ENCODE measurements at places on chromosomes 2 and 18.

DNA sequence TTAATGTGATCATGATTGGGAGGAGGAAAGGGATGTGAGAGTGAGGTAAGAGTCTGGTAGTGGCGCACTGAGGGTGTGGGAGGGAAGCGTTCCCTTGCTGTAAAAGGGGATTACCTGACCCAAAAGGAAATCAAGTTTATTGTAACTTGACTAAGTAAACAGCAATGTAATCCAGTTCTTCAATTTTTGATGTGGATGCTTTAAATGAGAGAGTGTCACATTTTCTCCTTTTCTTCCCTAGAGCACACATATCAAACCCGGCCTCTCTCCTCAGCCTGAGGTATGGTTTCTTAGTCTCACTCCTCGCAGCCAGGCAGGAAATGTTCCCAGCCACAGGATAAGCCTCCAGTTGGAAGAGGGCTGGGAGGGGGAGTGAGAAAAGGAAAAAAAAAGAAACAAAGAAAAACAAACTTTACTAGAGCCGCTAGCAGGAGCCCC lies 688 bp upstream of the ARHGAP28 start:
- DNase-seq, result no peak

DNA sequence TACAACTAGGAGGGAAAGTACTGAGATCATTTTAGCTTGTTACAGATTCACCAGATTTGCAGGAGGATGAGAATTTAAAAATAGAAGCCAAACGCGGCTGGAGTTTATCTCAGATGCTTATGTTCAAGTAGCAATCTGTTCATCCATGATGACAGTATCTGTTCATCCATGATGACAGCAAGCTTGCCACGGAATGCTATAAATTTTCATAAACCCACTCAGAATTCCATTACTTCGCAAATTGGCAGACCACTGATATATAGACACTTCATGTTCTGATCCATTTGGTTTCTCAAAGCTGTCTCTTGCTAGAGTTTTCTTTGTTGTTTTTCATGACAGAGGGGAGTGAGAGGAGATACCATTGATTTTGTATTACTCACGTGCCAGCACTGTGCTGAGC lies 84.2 kb downstream of the GAREM1 start:
- DNase-seq, result no peak

GRCh38 chr2:210445116-210445707 lies 31.3 kb downstream of the LANCL1 start:
- DNase-seq, result no peak

GRCh38 chr2:9715238-9715637 lies 84.4 kb upstream of the YWHAQ start:
- DNase-seq, result no peak

GRCh38 chr2:118878531-118879149 lies 31.2 kb upstream of the EN1 start:
- no peak for DNase-seq

- no peak for DNase-seq
Observed at GRCh38 chr2:15066138-15066537, 433.6 kb downstream of the LRATD1 start.

DNA sequence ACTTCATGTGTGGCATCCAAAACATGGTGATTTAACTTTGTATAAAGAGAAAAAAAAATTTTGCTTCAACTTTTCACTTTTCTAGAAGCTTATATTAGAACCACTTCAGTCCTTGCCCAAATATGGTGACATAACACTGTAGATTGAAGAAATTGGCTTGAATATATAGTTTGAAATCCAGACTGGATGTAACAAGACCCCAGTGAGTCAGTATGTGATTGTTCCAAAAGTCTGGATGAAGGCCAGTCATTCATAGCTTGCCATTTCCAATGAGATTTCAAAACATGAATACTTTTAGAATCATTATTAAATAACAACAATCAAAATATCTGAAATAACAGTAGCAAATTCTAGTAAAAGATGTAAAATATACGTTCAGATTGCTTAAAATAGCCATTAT lies 104.8 kb upstream of the FN1 start:
- DNase-seq, result no peak

DNA sequence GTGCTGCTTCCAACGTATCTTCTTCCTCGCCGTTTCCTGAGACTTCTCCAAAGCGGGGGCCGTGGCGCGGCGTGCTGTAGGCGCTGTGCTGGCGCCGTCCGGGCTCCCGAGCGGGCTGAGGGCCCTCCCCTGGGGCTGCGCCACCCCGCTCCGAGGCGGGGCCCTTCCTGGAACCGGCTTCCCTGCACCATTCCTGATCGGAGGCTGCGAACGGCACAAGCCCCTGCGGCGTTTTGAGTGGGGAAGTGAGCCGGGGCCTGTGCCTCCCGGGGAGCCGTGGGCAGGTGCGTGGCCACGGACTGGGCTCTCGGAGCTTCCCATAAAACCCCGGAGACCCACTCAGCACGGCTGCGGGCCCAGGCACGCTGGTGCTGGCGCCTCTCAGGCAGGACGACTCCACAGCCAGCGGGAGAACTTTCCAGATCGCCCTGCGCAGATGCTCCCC lies 74.7 kb downstream of the PSMG2 start:
- DNase-seq, result no peak

- DNase-seq, result no peak
Observed at GRCh38 chr2:230134496-230135129, 65.9 kb upstream of the SLC16A14 start.

DNA sequence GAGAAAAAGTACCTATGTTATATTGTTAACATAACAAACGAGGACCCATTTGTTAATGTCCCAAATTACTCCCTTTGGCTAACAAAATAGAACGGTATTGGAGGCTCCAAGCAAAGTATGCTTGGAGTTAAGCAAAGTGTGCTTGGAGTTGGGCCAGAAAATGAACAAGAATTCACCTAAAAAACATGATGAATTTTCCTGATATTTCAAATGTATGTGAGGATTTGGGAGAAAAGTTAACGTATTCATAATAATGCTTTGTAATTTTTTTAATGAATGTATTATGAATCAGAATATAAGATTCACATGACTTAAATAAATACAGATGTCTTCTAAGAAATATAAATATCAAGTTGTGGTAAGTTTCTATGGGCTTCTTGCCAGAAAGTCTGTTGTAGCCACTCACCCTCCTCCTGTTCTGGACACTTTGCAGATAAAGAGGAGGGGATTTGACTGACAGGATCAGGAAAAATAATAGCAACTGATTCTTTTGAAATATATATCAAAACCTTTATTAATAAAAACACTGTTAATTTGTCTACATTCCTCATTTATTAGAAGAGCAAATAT lies 423.7 kb upstream of the MMADHC start:
- DNase-seq, result no peak

DNA sequence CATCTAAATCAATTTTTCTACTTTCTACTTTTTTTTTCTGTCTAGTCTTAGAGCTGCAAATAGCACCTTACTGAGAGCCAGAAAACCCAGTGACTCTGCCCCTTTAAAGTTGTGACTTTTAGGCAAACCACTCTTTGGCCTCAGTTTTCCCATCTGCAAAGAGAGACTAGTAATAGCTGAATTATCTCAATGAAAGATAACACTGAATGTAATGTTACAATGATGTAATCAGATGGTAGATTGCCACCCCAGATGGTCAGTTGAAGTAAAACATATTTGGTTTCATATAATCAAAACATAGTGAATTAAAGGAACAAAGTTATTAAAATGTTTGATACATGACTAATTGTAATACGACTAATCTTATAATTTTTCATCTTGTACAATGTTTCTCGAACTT lies 5.0 kb upstream of the APCDD1 start:
- DNase-seq, result no peak

DNA sequence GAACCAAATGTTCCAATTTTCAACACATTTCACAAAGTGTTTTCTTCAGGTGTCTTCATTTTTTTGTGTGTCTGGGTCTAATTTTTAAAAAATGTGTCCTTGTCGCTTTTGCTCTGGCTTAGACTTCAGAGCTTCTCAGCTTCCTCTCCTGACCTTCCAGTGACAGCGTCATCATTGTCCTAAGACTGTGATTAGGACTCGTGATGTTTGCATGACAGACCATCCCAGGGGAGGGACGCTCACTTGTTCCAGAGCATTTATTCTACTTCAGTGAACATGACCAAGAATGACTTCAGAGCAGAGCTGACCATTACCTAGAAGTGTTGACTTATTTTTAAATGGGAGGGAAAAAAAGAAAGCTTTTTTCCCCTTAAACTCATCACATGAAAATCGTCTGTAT lies 591.9 kb downstream of the IRS1 start:
- no peak for DNase-seq

GRCh38 chr2:172297531-172297930 lies 129.9 kb upstream of the ITGA6 start:
- no peak for DNase-seq

- DNase-seq, result no peak
Observed at GRCh38 chr18:62878305-62878704, 163.0 kb downstream of the PHLPP1 start.

DNA sequence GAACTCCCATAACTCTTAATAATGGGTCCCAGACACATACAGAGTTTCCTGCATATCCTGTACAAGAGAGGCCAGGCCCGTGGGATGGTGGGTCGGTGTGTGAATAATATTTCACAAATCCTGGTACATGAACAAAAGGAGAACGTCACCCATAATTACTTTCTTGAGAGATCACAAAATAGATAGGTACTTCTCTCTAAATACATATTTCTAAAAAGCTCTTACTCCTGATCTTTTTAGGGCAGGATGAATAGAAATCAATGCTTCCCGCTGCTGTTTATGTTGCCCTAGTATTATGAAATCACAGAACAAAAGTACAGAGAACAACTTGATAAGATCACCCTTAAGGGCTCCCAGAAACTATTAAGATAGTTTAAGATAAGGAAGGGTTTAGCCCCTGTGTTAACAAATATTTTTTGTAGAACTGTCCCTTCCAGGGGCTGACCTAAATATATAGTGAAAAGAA lies 5.4 kb downstream of the IRS1 start:
- peak; percentile 34 for DNase-seq

- no peak for DNase-seq
Observed at GRCh38 chr2:118945881-118946280, 3.9 kb downstream of the MARCO start.

DNA sequence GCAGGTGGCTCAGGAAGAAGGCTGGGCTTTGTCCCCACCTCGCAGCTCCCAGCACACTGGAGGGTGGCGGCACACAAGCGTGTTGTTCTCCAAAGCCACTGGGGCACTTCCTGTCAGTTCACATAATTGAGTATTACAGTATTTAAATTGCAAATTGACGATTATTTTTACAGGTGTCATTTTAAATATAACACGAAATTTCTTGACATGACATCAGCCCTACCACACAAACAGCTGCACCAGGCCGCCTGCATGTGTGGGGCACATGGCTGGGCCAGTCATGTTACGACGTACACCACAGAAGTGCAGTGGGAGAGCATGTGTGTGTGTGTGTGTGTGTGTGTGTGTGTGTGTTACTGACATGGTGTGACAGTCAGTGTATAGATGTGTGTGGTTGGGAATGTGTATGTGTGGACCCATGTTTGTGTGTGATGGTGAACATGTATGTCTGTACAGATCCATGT lies 155.6 kb downstream of the TTC32 start:
- no peak for DNase-seq

- DNase-seq, result no peak
Observed at GRCh38 chr2:157946919-157947557, 70.9 kb upstream of the ACVR1 start.

DNA sequence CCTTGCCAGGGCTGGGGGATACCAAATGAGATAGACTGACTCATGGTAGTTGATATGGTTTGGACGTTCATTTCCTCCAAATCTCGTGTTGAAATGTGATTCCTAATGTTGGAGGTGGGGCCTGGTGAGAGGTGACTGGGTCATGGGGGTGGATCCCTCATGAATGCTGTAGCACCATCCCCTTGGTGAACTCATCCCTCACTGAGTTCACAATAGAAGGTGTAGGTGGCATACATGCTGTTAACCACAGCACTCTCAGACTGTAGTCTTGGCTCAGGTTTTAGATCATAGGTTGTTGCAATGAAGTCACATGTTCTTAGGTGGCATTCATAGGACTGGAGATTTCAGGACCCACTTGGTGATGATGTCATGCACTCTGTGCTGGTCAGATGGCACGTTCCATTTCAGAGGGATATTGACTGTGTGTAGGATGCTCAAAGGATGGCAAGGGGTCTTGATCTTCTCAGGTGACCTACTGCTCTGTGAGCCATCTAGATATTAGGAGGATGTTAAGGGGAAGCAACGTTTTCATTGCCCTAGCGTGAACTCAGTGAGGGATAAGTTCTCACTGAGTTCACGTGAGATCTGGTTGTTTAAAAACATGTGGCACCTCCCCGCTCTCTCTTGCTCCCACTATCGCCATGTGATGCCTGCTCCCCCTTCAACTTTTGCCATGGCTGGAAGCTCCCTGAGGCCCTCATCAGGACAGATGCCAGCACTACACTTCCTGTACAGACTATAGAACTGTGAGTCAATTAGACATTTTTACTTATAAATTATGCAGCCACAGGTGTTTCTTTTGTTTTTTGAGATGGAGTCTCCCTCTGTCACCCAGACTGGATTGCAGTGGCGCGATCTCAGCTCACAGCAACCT lies 73.8 kb upstream of the ACAA2 start:
- no peak for DNase-seq

DNA sequence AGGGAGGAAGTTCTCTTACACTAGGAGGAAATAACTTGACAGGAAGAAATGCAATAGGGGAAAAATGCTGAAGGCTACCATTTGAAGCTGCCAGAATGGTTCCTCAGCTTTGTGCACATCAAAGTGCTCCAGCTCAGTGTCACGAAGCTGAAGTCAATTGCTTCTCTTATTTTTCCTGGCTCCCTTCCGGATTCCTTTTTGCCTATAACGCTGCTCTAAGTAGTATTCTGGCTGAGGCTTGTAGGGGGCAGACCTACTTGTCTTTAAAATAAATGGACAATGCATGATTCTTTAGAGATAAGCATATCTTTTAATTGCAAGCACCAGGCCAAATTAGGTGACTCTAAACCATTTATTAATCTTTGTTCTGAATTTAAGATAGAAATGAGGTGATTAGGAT lies 60.3 kb upstream of the SCN1A start:
- no peak for DNase-seq

- DNase-seq, result no peak
Observed at GRCh38 chr2:188569431-188570165, 277.9 kb downstream of the GULP1 start.

GRCh38 chr2:180240774-180241173 lies 233.7 kb upstream of the CWC22 start:
- no peak for DNase-seq

DNA sequence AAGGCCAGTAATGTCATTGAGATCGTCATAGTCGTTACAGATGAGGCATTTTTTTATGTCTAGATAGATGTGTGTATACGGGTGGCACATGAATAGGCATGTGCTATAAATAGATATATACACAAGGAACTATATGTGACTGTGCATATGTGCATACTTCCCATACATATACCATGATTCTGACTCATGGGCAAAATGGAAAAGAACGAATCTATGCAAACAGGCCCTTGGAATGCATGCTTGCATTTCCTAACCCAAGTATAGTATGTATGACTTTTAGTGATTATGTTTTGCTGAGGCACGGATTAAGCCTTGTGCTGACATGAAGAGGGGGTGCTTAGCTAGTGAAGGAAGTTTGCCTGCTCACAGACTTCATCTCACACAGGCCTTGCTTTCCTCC lies 111.7 kb downstream of the BCL11A start:
- no peak for DNase-seq

- no peak for DNase-seq
Observed at GRCh38 chr2:109350526-109350925, 221.5 kb downstream of the SH3RF3 start.

GRCh38 chr2:222033541-222033940 lies 265.3 kb downstream of the PAX3 start:
- no peak for DNase-seq

Data from uterus (tissue), 4 donors.